ENCODE measurements at places on chromosomes 2 and 18.

DNA sequence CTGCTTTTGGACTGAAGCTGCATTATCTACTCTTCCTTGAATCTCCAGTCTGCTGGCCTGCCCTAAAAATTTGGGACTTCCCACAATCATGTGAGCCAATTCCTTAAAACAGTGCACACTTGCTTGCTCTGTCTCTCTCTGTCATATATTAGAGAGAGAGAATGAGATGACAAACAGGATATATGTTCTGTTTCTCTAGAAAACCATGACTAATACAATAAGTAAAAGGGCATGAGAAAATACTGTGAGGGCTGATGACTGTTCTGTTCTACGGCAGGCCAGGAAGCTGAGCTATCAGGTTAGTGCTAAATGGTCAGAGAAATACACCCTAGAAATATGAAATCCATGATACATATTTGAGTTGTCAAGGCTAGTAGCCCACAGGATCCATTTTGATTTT, 1896.8 kb upstream of the CELF4 start:
- no peak for DNase-seq

DNA sequence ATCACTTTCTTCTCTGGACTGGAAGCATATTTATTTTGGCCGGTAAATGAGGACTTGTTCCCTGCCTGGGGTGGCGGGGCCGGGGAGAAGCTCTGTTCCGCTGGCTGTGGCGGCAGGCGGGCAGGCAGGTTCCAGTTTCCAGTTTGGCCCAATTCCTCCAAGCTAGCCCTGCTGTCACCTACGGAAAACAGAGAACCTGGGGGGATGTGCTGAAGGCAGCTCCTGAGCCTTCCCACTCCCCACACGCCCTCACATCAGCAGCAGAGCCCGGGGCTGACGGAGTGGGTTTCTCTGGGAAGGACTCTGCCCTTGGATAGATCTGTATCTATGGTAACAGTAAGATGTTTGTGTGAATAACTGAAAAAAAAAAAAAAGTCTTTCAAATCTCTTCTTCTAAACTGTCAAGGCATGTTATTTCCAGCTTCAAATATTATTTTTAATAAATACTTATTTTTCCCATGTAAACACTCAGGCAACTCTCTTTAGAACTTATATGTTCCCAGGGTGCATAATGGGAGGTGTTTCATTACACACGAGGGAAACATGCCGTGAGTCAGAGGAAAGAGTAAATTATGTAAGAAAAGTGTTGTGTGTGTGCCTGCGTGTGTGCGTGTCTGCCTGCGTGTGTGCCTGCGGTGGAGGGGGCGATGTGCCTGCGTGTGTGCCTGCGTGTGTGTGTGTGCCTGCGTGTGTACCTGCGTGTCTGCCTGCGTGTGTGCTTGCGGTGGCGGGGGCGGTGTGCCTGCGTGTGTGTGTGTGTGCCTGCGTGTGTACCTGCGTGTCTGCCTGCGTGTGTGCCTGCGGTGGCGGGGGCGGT, 116.1 kb upstream of the ZNF516 start:
- DNase-seq: no peak

GRCh38 chr18:10558243-10558966, 32.6 kb downstream of the NAPG start:
- DNase-seq: no peak

GRCh38 chr2:149290662-149291061, 39.7 kb upstream of the LYPD6 start:
- DNase-seq: no peak

DNA sequence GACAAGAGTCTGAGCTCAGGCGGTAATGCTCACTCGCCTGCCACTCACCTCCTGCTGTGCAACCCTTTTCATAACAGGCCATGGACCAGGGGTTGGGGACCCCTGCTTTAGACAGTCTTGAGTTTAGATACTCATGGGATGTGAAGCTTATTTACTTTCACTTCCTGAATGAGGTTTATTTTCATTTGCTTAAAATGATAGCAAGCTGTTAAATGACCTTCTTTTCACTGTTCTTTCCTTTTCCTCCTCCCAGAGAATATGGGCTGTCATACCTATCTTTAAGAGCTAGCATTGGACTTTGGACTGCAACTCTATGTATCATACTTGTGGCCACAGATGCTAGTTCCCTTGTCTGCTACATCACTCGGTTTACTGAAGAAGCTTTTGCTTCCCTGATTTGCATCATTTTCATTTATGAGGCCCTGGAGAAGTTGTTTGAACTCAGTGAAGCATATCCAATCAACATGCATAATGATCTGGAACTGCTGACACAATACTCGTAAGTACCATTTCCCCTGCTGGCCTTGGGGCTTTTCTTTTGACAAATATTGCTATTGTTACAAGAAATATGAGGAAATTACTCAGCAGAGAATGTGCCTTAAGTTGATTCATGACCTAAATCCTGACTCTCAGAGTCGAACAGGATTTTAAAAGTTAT, 168.5 kb downstream of the DPP4 start:
- no peak for DNase-seq

- no peak for DNase-seq
These were observed 3.8 kb downstream of the SOCS6 start for GRCh38 chr18:70292628-70293027.

DNA sequence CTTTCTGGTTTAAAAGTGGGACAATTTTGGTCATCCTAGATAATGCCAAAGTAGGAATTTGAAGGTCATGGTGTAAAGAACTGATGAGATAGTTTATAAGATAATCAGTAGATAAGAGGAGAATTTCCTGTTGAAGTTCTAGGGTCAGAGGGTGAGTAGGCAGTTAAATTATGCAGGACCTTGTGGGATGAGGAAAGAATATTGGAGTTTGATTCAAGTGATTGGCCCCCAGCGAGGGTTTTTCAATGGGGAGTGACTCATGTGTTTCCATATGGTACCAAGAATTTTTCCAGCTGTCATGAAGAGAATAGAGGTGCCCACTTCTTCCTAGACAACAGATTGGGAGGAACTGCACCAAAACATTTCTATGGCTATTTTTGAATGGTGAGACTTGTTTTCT, 940.2 kb upstream of the ZEB2 start:
- DNase-seq: no peak

GRCh38 chr2:171409436-171409971, 24.3 kb downstream of the METTL8 start:
- no peak for DNase-seq

GRCh38 chr2:214377286-214377624, 33.6 kb upstream of the VWC2L start:
- DNase-seq: no peak

DNA sequence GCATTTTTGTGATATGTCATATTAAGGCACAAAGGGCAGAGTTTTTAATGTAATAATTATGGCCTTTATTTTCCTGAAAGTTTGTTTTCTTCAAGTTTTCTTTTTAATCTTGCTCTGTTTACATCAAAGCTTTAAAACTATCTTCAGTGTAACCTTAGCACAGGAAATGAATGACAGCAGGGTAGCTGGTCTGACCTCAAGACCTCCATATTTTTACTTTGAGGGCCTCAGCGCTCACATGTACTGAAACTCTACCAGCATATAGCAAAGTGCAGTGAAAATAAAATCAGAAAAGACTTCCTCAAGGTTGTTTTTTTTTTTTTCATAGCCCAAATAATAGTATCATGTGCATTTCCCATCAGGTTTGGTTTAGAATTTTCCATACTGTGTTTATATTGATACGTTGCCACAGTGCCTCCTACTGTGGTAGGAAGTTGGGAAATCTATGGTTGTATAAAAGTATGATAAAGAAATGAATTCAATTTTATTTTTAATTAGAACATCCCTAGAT, 163.4 kb downstream of the UBE2E3 start:
- no peak for DNase-seq

DNA sequence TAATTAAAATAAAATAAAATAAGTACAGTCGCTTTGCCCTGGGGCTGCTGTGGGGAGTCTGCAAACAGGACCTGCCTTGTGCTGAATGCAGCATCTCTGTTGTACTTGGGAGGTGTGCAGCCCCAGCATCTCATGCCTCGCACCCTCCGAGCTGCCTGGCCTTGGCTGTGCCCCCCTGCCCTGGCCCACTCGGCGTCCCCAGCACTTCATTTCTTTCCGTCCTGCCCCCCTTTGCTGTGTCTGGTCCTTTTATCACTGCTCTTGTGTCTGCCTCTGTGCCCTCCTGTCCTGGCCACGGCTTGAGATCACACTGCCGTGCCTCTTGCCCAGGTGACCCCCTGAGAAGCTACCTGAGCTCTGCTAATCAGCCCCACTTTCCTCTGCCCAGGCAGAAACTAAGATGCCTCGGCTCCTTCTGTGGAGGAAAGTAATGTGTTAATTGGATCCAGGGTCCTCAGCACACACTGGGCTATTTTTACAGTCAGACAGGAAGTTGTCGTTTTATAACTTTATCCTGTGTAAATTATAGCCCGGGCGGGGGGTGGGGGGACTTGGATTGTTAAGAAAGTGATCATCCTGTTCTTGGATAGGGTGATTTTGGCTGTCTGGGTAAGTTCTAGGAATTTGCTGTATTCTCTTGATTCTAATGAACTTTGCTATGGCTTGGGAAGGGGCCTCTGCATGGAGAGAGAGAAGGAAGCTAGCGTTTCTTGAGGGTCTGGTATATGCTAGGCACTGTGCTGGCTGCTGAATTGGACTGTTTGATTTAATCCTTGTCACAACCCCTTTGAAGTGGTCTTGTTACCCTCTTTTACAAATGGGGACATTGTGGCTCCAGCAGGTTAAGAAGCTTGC, 69.4 kb downstream of the AGAP1 start:
- no peak for DNase-seq

- DNase-seq: no peak
These were observed 684.0 kb downstream of the DSC3 start for GRCh38 chr18:30358555-30358954.

DNA sequence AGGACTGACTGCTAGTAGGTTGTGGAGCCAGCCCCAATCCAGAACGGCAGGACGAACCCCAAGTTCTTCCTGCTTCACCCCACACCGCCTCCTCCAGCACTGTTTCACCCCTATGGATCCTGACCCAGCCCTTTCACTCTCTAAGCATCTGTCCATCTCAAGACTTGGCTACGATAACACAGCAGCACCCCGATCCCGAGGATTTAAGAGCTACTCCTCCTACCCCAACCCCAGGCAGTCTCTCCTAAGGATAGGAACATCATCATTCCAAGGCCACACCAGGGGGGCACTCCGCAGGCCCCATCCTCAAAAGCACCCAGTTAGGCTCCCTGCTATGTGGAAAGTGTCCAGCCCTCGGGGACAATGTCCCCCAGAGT, 645 bp downstream of the KCTD18 start:
- no peak for DNase-seq

- no peak for DNase-seq
These were observed 457.8 kb upstream of the MEX3C start for GRCh38 chr18:51655327-51655698.

DNA sequence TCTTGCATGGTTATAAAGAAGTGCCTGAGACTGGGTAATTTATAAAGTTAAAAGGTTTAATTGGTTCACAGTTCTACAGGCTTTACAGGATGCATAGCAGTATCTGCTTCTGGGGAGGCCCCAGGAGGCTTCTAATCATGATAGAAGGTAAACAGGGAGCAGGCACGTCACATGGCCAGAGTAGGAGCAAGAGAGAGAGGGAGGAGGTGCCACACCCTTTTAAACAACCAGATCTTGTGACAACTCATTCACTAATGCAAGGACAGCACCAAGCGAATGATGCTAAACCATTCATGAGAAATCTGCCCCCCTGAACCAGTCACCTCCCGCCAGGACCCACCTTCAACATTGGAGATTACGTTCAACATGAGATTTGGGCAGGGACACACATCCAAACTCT, 141.1 kb downstream of the EN1 start:
- DNase-seq: no peak

DNA sequence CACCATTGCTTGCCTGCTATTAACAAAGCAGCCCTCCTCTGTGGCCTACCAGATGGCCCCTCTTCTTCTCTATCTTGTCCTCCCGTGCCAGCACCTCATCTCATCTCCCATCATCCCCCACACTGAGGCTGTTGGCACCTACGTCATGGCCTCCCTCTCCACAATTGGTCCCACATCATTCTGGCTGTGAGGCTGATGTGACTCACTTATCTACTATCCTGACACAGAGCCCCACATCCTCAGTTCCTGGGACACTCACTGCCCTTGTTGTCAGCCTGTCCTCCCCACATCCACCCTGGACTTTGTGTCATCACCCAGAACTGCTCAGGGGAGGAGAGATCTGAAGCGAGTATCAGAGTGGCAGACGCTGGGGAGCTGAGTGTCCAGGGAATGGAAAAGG, 102.9 kb downstream of the MRO start:
- DNase-seq: no peak

- no peak for DNase-seq
These were observed 770 bp downstream of the NBAS start for GRCh38 chr2:15560140-15560987.

DNA sequence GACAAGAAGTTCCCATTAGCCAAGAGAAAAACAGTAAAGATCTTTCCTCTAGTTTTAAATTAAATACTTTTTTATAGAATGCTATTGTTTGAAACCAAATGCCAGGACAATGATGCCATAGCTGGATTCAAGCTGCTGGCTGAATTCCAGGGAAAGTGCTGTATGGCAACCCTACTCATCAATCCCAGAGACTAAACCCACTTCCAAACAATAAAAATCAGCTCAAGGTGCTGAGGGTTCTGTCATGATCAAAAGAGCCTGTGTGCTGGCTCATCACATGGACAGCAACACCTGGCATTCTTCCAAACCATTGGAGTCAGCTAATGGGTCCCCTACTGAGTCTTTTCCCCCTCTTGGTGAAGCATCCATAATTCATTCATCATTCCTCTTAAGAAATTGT, 53.7 kb upstream of the PARD3B start:
- no peak for DNase-seq

GRCh38 chr2:177320596-177320995, 56.1 kb upstream of the NFE2L2 start:
- no peak for DNase-seq

DNA sequence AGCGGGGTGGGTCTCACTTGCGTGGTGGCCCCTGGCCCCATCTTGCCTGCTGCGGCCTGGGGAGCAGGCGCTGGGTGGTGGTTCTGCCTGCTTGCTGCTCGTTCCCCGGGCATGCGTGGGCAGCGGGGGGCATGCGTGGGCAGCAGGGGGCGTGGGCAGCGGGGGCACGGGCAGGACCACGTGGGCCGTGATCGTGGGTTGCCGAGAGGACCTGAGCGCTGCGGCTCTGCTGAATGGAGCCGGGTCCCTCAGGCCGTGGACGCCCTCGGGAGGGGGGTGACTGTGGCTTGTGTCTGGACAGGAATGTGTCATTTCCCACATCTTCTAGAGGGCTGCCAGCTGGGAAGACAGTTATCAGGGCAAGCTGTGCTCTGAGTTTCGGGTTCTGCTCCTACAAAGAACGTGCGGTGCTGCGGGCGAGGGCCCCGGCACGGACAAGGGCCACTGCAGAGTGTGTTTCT, 8.3 kb upstream of the GAL3ST2 start:
- DNase-seq: no peak
